ENCODE measurements at places on chromosomes 5 and 9.

DNA sequence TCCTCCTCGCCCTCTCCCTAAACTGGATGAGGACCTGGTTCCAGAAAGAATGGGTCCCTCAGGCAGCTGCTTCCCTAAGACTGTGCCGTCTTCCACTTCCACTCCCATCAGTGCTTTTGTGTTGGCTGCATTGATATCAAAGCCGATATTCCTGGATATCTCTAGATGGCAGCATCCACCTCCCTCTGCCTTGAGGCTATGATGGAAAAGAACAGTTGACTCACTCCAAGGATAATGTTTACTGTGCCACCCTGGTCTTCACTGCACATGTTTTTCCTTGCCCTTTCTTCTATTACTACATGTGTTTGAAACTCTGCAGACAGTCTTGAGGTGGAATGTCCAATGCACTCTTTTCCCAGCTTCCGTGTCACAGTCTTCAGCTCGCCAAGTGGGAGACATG is 211.6 kb downstream of the MAST4 start:
- DNase-seq = peak; percentile 72

GRCh38 chr9:109117856-109118807 is 1.6 kb downstream of the TMEM245 start:
- peak; percentile 42 for DNase-seq

- DNase-seq = no peak
Measured at GRCh38 chr5:64773533-64773932, 4.8 kb downstream of the CWC27 start.

DNA sequence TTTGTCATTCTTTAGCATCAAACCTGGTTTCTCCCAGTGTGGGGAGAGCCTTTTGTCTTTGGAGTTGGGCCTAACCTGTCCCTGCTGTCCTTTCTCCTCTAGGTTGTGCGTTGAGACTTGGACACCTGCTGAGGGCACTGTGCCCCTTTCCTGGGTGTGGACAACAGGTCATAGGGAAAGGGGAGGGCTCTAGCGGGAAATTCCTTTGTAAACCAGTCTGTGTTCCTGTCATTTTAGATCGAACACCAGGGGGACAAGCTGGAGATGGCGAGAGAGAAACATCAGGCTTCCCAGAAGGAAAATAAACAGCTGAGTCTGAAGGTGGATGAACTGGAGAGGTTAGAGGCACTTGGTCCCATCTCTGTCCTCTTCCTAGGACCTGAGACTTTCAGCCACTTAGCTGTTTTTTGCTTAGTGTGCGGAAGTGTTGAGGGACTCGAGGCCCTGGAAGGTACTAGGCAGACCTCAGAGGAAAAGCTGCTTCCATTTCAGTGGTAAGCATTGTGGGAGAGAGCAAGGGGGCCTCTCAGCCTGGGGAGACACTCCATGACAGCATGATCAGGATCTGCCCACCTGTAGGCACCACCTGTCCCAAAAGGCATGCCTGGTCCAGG is 8.6 kb upstream of the GLE1 start:
- no peak for DNase-seq

DNA sequence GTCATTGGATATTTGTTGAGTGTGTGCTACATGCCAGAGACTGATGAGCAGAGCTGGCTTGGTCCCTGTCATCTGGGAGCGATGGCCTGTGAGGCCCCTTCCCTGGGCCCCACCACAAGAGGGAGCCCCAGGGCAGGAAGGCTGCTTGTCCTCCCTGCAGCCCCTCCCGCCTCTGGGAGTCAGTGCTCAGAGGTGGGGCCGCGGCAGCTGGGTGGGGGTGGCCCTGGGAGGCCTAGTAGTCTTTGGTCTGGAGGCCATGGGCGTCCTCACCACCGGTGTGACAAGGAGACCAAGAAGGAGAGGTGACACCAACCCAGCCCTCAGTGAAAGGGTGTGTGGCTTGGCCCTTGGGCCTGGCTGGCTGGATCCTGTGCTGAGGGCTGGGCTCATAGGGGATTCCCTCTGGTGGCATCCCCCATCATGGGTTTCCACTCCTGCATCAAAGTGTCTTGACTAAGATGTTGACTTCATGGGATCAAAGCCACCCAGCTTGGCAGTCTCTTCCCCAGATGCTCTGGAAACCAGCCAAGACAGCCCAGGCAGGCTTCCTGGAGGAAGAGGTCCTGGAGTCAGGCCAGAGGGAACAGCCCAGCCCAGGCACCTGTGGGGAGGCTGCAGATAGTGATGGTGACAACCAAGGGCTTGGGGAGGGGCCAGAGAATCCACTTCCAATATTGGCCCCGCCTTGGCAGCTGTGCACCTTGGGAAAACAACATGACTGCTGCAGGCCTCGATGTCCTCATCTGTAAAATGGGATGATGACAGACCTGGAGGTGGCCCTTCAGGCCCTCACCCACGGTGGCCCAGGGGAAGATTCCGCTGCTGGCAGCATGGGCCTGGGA is 166.7 kb downstream of the GAPVD1 start:
- DNase-seq = no peak

DNA sequence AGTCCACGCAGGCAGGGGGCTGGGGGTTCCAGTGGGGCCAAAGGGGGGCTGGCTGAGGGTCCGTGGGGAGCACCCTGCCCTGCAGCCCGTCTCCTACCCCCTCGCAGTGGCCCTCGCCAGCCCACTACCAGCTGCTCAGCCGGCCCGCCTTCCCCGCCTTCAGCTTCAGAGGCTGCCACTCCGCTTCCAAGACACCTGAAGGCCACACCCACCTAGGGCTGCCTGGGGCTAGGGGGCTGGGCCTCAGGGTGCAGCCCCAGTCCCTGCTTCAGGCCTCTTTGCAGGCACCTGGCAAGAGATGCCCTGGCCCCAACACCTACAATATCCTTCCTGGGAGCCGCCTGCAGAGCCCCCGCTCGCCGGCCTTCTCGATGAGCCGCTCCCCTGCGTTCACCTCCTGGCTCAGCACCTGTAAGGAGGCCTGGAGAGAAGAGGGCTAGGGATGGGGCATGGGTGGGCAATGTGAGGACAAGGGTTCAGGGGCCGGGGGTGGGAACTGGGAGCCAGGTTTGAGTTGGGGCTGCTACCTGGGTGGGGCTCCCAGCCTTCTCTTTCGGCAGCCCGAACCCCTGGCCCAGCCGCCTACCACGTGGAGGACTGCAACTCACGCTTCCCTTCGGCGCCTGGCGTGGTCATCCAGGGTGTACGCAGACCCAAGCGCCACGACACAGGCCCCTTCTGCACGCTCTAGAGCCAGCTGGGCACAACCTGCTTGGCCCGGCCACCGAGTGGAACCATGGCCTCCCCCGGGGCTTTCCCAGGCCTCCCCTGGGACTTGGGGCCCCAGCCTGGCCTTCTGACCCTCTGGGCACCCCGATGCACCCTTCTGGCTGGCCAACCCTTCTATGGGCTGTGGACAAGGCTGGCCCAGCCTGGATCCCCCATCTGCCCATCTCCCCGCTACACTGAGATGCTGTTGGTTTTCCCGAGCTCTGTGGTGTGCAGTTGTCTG is 1.7 kb downstream of the STPG3 start:
- DNase-seq = no peak

Measured in H4 (cell line).